ENCODE measurements at places on chromosomes 16 and 17.

GRCh38 chr17:3968886-3969524 lies 4.8 kb upstream of the ATP2A3 start:
- DNase-seq, result no peak

DNA sequence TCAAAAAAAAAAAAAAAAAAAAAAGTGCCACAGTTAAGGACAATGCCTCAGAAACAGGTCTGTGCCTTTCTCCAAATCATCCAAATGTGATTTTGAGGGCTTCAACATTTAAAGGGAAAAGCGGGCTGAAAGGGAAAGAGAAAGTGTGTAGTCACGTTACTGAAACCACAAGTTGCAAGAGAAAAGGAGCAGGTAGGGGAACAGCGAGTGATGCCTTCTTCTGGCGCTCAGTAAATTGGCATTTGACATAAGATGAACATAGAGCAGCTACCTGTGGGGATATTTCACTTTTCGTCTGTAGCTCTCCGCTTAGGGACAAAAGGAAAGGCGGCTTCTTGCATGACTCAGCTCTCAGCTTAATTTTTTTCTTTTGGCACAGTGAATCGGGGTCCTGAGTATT lies 11.1 kb downstream of the CMTM2 start:
- DNase-seq, result no peak

DNA sequence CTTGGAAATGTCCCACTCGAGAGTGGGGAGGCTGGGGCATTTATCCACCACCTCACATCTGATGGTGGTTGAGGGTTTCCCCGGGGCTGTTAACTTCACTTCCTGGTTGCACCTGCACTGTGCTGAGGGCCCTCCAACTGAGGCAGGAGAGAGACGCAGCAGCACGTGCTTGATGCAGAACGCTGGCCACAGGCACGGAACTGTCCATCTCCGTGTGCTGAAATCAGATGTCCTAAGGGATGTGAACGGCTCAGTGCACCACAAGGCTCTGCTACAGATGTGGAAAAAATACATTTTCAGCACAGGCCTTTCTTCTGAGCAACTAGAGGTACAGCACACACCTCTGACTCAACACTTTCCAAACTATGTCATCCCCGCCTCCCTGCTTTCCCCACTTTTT lies 114.8 kb upstream of the C16orf82 start:
- DNase-seq, result no peak

DNA sequence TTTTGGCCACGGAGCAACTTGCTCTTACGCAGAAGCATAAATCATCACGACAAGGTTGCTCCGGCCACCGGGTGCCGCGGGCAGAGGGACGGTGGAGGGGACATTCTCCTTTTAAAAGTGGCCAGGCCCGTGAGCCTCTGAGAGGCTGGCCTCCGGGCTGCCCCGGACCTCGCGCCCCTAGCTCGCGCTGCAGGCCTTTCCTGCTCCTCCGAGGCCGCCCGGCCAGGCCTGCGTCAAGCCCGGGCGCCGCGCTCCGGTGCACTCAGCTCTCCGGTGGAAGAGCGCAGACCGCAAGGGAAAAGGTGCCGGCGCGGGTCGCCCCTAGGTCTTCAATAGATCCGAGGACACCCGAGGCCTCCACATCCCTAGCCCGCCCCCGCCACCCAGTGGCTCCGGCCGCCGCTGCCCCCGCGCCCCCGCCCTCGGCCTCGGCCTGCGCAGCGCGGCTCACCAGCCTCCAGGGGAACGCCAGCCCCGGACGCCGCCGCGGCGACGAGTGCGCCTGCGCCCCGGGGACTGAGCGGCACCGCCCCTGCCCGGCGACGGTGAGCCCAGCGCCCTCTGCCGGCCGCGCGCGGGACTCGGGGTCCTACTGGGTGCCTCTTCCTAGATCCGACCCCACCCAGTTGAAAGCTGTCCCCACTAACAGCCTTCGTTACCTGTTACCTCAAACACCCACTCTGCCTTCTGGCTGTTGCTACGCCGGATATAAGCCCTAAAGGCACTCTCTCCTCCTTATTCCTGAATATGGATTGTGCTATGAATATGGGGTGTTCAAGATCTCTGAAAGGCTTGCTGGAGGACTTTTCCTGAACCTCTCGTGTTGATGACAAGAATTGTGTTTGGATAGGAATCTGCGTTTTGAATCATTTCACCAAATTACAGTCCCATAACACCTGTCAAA lies at the start of gene LYRM9:
Gene LYRM9, minus strand, starts transcription at position 500 of the 904 bp plus-strand sequence. CDS start 10,671 bp downstream, outside the sequence.
- DNase-seq, result peak; percentile 94

DNA sequence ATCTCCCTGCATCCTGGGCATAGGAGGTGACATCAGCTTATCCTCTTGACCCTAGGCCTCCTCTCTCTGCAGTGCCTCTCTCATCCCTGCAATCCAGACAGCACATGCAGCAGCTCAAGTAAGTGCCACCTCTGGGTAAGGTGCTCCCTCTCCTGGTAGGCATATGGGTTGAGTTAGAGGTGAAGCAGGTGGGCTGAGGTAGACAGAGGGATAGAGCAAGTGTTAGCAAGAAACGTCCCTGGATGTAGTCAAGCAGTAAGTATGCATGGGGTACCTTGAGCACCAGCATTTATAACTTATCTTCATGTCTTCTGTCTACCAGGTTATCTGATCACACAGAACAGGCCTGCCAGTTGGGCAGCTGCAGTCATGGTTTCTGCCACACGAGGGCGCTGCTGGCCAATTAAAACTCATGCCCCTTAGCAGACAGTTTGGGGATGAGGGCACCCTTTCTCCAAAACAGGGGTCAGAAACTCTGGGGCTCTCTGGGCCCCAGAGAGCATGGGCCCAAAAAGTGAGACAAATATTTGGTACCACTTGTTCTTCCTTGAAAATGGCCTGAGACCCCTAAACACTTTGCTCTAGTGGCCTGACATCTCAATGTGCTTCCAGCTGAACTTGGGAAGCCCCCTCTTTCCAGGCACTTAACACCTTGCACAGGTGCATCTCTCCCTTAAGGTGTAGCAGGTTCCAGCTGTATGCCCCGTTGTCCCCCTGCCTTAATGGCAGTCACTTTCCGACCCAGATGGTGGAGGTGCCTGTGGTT lies 59.8 kb downstream of the NEUROD2 start:
- peak; percentile 71 for DNase-seq

DNA sequence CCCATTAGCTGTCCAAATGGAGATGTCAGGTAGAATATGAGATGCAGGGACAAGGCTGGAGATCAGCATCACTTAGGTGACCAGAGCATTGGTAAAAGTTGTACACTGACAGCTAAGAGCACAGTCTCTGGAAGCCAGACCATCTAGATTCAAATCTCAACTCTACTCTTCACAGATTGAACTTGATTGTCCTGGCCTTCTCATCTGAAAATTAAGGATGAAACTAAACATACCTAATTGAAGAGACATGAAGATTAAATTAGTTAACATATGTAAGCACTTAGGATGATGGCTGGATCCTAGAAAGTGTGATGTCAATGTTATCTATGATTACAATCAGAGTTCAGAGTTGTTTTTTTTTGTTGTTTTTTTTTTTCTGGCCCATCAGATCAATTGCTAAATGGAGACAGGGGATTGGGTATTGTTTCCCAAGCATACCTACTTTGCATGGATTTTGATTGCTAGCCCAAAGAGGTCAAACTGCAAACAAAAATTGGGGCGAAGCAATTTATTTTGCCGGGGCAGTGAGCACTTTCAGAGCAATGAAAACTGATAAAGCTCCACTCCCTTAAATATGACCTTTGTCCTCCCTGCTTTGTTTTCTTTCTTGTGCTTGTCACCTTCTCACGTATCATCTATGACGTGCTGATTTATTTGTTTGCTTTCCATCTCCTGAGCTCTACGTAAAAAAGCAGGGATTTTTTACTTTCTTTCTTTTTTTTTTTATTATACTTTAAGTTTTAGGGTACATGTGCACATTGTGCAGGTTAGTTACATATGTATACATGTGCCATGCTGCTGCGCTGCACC lies 217.6 kb upstream of the CPHXL start:
- DNase-seq, result no peak

GRCh38 chr17:53033297-53033696 lies 789.4 kb upstream of the KIF2B start:
- no peak for DNase-seq

DNA sequence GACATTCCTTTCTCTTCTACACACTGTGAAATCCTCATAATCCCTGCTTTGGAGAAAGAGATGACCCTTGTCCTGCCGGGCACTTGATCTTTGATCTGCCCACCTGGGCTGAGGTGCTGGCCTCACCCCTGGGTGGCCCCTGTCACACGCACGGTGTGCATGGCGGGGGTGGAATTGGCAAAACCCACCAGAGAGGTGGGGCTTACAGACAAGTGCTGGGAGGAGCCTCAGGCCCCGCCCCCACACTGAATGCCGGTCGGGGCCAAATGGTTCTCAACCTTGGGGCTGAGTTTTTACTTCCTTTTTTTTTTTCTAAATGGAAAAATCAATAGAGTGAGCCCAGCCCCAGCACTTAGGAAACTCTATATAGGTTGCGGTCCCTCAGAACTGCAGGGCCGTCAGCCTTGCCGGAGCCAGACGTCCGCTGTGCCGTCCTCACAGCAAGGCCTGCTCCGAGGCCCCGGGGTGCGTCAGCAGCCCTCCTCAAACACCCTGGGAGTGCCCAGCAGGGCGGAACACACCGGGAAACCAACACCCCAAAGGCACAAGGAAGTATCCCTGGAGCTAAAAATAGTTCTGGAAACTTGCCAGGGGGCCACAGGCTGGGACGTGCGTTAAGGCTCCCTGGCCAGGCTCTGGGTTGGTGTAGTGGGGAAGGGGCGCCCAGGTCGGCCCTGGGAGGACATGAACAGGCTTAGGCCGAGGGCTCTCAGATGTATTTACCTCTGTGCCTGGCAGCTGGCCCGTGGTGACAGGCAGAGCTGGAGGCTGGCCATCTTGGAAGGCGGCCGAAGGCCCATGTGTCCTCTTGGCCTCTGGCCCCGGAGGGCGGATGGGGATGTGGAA lies 11.0 kb downstream of the GPRC5C start:
- DNase-seq, result no peak

GRCh38 chr16:48447428-48447827 lies 62.2 kb upstream of the SIAH1 start:
- no peak for DNase-seq

GRCh38 chr16:21611198-21611555 lies 11.8 kb downstream of the METTL9 start:
- DNase-seq, result no peak

- no peak for DNase-seq
These were observed 303.9 kb downstream of the C16orf95 start for GRCh38 chr16:87012954-87013938.

DNA sequence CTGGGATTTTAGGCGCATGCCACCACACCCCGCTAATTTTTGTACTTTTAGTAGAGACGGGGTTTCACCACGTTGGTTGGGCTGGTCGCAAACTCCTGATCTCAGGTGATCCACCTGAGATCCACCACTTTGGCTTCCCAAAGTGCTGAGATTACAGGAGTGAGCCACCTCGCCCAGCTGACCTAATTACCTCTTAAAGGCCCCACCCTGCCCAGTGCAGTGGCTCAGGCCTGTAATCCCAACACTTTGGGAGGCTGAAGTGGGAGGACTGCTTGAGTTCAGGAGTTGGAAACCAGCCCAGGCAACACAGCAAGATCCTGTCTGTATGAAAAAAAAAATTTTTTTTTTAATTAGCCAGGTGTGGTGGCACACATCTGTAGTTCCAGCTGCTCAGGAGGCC lies 2.9 kb upstream of the COASY start:
- no peak for DNase-seq

DNA sequence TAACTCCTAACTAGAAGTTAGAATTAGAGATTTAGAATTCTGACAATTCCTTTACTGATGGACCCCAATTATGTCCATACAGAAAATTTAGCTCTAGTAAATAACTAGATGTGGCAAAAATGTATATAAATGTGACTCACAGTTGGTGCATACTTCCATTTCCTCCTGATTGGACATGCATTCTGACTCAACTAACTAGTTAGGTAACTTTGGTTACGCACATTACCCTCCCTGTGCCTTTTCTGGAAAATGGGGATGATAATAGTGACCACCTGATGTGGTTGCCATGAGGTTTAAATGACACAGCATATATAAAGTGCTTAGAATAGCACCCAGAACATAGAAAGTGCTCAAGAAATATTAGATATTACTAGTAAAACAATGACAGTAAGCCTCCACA lies 550.0 kb upstream of the SALL1 start:
- no peak for DNase-seq

DNA sequence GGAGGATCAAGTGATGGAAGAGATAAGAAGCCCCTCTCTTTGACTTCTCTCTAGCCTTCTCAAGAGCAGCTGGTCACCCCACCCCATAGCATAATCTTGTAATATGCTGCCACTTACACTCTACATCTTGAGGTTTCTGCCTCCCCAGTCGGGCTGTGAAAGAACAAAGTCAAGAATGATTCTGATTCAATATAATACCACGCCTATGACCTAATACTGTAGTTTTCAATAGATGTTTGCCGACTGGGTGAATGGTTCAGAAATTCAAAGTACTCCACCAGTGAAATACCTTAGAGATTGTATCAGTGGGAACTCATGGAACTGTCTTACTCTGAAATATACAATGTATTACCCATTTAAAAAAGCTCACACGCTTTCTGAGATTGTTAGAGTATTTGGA lies 93.0 kb upstream of the ZFHX3 start:
- no peak for DNase-seq

Measured in activated naive CD4-positive, alpha-beta T cell (primary cell).